ENCODE measurements at places on chromosomes 6 and 20.

- DNase-seq, result no peak
Measured at GRCh38 chr20:25327521-25328235, 63.0 kb downstream of the ABHD12 start.

GRCh38 chr6:137919837-137920730 lies 53.0 kb downstream of the TNFAIP3 start:
- no peak for DNase-seq

DNA sequence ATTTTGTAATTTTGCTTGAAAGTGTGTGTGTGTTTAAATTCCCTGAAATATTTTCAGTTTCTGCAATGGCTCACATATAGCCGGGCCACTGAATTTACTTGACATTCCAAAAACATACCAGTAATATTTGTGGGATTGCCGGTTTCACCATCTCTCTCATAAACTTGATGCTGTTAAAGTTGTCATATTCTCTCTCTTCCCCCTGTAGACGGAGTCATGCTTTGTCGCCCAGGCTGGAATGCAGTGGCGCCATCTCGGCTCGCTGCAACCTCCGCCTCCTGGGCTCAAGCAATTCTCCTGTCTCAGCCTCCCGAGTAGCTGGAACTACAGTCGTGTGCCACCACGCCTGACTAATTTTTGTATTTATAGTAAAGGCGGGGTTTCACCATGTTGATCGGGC lies 122.1 kb downstream of the TIAM2 start:
- DNase-seq, result peak; percentile 84

DNA sequence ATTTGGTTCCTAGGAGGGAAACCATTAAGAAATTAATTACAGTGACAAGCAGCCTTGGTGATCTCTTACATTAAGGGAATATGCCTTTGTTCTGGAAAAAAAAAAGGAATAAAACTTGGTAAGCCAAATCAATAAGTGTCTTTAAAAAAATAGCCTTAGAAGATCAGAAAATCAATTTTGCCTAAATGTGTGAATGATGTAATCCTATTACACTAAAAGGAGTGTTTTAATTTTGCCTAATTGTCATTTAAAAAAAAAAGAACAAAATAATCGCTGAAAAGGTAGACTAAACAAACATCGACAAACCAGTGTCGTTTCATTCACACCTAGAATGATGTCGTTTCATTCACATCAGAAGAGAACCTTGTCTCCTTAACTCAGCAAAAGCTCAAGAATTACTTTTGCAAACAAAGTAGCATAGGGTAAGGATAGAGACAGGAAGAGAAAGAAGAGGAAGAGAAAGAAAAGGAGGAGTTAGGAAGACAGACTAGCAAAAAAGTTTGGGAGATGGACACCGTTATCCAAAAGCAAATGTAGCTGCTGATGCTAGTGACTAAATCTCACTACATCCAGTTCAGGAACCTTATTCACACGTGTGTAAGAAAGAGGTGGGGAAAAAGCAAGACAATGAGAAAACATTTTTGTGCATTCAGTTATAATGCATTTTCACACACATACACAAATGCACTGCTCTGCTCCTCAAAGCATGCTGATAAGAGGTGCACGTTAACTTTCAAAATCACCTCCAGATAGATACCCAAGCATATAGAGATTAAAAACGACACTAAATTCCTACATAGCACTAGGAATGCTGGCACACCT lies 60.6 kb downstream of the HIVEP2 start:
- DNase-seq, result no peak

DNA sequence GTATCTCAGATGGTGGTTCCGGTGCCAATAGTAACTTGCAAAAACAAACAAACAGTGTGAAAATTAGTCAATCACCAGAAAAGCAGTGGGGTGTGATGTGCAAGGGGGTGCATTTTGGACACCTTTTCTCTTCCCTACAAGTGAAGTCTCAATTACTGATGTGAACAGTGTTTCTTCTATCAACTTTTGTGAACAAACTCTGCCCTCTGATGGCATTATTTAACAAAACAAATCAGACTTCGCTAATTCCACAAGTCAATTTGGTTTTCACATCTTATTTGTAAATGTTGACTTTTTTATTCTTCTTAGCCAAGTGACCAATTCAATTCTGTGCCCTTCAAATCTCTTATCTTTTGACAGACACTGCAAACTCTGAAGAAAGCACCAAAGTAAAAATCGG lies 212.2 kb downstream of the UST start:
- no peak for DNase-seq

DNA sequence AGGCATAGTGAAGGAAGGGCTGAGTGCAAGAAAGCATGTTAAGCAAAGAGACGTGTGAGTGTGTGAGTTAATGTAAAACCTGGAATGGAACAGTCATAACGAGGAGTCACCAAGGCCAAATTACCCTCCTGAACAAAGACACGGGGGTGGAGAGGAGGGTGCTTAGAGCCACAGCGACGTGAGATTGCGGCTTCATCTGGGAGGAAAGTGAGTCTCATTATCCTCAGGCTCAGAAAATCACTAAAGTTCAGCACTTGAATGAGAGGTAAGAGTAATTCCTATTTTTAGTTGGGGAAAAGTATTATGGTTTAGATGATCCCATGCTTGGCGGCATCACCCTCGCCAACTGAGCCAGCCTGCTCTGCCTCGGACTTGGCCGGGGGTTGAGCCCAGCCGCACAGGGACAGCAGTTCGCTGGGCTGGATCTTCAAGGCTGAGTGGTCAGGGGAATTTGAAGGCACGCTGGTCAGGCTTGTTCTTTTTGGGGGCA lies 136.6 kb downstream of the DTNBP1 start:
- DNase-seq, result no peak

GRCh38 chr6:41181566-41181965 lies 18.6 kb upstream of the TREM2 start:
- no peak for DNase-seq

DNA sequence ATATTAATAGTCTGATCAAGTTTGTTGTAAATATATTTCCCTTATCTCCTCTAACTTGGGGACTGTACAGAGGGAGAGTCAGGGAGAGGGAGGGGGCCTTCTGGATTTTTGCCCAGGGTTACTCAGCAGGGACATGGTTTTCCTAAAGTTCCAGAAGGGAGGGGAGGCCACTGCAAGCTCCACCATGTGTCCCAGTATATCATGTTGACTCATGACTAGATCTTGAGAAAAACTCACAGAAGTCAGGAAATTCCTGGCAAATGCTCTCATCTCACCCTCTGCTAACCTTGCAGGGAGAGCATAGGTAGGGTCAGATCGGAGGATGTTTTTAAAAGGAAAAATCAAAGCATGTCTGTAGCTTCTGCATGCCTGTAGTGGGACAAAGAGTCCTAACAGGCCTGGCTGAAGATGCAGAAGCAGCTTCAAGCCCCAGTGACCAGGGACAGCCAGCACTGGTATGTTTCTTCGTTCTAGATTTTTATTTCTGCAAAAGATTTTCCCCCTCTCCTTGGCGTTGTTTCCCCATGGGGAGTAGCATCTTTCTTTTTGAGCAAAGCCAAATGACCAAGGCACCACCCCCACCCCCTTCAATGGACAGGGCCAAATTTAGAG lies 272.9 kb upstream of the SUPT3H start:
- peak; percentile 71 for DNase-seq

DNA sequence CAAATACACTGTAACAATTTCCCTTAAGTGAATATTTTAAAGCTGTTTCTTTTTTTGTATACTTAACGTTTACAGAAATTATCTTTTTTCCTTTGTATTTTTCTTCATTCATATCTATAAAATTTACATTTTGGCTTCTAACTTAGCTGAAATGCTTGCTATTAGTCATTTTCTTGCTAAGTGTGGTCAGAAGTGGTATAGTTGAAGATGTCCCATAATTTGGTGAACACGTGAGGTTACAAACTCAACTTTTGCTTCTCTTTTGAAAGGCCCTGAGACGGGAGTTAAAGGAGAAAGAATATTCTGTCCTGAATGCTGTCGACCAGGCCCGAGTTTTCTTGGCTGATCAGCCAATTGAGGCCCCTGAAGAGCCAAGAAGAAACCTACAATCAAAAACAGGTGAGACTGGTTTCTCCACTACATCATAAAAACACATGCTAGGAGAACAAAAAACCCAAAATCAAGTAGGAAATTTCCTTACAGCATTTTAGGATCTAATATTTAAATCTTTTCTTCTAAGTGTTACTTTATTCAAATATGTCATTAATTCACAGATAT lies 445.0 kb downstream of the UTRN start:
- DNase-seq, result no peak

DNA sequence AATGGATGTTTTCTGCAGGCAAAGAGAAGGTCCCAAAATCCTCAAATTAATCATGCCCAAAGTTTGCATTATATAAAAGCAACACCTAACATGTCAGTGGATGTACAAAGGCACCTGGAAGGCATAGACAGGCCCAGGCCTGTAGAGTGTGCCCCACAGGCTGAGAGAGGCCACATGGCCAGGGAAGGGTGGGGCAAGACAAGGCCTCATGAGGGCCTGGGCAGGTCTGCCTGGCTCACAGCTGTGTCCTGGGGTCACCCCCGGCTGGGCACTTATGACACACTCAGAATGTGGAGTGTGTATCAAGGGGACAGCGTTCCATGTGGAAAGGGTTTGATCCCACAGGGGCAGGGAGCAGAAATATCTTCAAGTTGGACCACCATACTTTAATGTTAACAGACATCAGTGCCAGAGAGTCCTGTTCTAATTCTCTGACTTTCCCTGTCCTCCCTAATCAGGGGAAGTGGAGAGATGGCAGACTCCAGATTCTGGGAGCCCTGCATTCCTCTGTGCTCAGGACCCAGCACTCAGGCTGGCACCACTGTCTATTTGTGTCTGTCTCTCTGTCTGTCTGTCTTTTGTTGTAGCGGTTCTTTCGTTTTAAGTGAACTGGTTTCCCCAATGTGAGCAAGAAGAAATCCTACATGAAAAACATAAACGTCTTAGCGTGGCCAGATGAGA lies 178.3 kb upstream of the FOXA2 start:
- DNase-seq, result no peak

DNA sequence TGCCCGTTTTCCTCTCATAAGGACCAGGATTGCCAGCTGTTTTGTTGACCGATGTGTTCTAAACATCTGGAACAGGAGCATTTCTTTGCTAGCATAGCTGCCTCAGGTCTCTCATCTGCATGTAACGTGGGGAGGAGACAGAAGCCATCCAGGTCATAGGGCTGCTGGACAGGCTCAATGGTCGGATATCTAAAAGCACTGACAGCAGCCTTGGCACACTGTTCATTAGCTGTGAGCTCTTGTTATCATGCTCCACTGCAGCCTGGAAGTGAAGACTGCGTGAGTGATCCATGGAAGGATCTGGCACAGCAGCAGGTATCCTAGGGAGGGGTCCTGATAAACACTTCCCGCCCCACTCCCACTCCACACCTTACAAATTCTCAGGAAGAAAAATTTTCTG lies 175.3 kb downstream of the LRFN2 start:
- DNase-seq, result no peak

DNA sequence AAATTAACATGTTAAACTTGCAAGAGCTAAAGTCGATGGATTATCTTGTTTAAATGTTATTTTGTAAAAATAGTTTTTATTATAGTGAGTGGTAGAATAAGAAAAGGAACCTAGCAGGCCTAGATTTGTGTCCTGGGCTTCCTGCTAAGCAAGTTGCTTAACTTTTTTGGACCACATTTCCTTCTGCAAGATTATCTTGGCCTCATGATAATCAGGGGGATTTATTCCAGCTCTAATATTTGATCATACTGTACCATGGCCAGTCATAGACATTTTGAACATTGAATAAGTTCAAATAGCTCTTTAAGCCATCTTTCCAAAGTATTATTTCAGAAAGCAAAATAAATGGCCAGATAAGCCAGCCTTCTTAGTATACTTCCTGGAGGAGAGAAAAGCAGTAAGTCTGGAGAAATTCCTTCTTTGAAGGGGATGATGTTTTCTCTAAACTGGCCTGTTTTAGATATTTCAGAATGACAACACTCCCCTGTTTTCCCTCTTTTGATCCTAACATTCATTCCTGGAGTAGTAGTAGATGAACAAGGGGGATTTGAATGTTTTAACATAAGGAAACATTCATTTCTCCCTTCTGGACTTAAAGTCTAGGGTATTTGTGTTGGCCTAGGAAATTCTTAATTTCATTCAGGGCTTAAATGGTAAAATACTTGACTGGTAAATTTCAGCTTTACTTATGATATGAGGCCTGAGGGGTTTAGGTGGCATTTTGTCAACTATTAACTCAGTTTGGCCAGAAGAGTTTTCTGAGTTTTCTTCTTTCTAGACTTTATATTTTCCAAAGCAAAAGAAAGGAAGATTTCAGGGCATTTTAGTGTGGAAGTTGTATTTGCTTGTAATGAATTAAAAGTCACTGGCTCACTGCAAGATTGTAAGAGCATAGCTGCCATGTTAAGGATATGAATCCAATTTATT lies 108.8 kb upstream of the SCGN start:
- no peak for DNase-seq

- DNase-seq, result no peak
Measured at GRCh38 chr20:22339946-22340345, 244.4 kb downstream of the FOXA2 start.

DNA sequence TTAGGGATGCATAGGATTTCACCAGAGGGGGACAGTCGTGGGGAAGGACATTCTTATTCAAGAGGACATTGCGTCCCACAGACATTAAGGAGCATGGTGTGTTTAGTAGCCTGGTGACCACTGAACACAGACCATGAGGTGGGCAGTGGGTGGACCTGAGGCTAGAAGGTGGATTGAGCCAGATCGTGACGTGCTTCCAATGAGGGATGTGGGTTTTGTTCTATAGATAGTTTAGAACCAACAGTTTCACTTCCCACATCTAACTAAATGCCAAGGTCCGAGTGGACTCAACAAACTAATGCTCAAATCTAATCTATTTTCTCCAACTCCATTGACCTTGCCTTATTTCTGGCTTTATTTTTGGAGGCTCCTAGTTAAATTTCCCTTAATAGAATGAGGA lies 58.5 kb downstream of the OGFRL1 start:
- no peak for DNase-seq

- no peak for DNase-seq
Measured at GRCh38 chr20:53785320-53785719, 191.7 kb upstream of the ZNF217 start.

DNA sequence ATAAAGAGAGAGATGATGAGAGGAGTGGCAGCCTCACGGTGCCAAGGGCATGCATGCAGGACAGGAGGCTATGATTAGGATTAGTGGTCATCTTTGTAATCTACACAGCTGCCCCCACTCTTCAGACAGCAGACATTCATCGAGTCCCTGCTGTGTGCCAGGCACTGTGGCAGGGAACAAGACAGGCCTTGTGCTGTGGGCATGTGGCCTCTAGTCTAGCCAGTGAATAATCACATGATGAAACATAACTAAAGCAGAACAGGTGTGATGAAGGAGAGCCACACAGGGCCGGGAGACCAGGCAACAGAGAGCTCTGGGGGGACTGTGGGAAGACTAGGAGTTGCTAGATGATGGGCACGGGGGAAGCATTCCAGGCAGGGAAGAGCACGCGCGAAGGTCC lies 22.2 kb downstream of the TOX2 start:
- no peak for DNase-seq
